Stomach (tissue), 19 donors: ENCODE measurements at places on chromosomes 5 and 9. TPM values are rescaled to one million over a fixed set of nuclear protein-coding genes. Genes with fewer than 3 reads are reported as not detected.

The PFN3 gene
- not detected for polyA plus RNA-seq

GRCh38 chr5:101878190-101878589, 417.9 kb downstream of the SLCO4C1 start:
- DNase-seq, result peak; percentile 7

The PRR16 gene
- 20.9 TPM for polyA plus RNA-seq

The MIER3 gene
- 6.0 TPM for polyA plus RNA-seq

The OR5C1 gene
- not detected for polyA plus RNA-seq

- DNase-seq, result no peak
These were observed 292.7 kb upstream of the TARS1 start for GRCh38 chr5:33148076-33148513.

The TXNDC8 gene
- polyA plus RNA-seq, result not detected

The ACSL6 gene
- 0.45 TPM for polyA plus RNA-seq

- no peak for DNase-seq
These were observed 46.3 kb downstream of the MAST4 start for GRCh38 chr5:66642538-66642937.

GRCh38 chr9:137648396-137648795, 29.6 kb downstream of the EHMT1 start:
- no peak for DNase-seq
